ENCODE measurements at places on chromosomes 13 and 19.
A peak's percentile ranks its signal among the peaks of the same experiment; 100 is the strongest.

GRCh38 chr19:15266683-15267082, 34.4 kb upstream of the EPHX3 start:
- no peak for DNase-seq

DNA sequence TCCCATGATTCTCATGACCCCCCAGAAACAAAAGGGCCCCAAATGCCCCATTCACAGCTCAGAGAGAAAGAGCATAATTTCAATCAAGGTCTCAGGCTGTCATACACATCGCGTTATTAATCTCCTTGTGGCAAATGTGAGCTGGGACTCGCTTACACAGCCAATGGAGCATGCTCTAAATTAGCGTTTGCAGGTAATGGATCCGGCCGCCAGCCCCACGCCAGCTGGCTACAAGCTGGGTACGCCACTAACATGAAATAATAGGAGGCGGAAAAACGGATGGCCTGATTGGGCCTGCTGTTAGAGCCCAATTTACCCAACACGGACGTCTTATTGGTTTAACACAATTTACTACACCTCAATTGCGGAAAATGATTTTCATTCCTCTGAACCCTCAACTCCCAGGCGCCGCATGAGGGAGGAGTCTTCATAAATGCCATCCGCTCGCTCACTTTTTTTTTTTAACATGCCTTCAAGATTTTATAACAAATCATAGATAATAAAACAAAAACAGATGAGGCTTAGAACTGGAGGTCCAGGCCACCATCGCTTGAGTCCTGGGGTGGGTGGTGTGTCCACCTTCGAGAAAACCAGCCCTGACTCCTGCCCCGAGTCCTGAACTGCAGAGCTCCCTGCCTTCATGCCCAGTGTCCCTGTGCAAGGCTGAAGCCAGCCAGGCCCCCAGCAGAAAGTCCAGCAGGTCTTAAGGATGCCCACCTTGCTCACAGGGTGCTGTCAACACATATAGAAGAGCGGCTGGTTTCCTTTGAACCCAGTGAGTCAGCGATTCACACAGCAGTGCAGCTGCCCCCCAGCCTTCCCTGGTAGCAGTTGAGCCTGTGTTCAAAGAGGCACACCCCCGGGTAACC, 62.1 kb downstream of the PEPD start:
- no peak for DNase-seq

- DNase-seq = no peak
Observed at GRCh38 chr19:35750167-35750566, 1.8 kb downstream of the LIN37 start.

DNA sequence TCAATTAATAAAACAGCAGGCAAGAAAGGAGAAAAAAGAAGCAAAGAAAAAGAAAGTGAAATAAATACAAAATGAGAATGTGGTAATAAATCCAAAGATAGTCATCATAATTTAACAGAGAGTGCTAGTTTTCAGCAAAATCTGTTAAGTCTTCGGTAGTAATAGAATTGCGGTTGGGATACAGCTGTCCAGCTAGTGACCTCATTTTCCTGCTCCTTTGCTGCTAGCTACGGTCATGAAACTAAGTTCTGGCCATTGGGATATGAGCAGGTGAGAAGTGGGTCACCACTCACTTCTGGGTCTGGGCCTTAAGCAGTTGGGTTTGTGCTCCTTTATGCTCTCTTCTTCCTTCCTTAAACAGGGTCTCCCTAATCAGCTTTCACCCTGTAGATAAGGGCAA, 11.7 kb upstream of the DGKH start:
- DNase-seq = no peak

DNA sequence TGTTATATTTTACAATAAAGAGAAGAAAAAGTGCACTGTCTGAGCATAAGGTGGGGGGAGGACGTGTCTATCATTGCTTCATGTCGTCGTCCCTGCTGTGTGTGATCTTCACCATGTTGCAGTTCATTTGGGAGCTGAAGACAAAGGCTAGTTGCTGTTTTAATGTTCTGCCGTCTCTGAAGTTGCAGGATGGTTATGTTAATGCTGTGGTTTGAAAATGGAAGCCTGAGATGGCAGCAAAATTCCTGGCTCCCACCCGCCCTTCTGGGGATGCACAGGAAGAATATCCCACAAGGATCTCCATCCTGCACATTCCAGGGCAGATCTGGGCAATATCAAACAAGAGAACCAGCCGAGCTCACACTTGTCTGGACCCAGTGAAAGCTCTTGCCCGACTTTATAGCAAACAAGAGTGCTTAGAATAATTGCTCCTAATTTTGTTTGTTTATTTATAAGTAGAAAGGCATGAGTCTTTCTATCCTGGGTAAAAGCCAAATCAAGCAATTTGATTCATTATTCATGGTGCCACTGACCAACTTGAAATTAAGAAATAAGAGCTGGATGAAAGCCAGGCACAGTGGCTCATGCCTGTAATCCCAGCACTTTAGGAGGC, 110.3 kb upstream of the ABCC4 start:
- DNase-seq = no peak

DNA sequence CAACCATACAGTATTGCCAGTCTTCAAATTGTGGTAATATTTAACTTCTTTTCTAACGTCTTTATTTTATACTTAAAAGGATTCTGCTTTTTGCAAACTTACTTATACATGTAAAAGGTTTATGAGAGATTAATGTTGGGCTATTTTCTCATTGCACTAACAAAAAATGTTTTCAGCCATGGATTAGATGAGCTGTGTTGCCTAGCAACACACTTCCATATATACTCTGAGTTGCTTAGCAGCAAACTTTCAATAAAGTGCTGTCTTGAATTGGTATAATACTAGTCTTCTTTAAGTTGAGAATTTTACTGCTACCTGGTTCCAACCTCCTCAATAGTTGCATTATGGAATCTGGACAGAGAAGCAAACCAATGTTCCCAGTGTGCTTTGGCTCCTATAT, 777.4 kb upstream of the PCDH9 start:
- DNase-seq = no peak

- DNase-seq = no peak
Observed at GRCh38 chr13:110128546-110128945, 178.4 kb downstream of the COL4A1 start.

DNA sequence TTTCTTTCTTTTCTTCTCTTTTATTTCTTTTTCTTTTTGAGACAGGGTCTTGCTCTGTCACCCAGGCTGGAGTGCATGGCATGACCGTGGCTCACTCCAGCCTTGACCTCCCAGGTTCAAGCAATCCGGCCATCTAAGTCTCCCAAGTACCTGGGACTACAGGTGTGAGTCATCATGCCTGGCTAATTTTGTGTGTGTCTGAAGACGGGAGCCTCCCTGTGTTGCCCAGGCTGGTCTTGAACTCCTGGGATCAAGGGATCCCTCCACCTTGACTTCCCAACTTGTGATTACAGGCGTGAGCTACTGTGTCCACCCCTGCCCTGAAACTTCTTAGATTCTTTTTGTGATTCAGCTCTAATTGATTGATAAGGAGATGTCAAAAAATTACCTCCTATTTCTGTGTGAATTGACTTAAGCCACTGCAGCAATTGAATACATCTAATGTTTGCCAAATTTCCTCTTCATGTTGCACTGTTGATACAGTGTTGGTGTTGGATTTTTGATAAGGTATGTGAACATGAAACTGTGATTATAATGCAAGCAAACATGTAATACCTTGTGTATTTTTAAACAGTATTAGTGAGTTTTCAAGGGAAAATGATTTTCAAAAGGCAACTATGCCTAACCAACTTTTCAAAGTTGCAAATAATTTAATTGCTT, 22.6 kb downstream of the KLF5 start:
- DNase-seq = no peak

DNA sequence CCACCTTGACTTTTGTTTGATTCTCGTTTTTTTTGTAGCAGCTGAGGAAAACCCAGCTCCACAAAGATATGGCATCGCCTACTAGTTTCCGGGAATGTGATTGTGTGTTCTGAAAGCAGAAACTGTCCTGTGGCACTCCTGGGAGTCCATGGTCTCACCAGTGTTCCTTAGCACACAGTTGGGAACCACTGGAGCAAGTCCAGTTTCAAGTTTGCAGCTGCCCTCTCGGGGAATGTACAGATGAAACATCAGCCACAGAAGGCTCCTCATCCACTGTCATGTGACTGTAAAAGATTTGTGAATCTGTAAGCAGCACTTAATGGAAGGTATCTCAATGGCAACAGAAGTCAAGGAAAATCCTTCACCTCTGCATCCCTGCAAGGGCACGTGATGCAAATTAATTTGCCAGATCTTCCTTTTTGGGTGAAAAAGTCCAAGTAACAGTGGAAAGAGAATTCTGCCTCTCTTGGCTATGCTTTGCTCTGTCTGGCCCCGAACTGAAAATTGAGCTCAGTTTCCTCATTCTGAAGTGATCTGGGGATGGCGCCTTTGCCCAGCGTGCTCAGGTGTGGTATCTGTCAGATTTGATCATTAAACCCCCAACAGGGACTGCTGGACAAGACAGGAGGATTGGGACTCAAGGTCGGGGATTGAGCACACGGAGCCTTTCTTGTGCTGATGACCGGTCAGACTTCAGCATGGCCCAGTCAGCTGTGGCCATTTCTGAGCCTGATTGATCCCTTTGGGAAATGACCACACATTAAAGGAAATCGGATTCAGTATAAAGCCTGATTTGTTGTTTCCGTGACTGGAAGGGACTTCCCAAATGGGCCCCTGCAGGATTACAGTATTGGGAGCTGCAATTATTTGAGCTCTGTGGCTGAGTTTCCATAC, 58.8 kb downstream of the ING1 start:
- no peak for DNase-seq

DNA sequence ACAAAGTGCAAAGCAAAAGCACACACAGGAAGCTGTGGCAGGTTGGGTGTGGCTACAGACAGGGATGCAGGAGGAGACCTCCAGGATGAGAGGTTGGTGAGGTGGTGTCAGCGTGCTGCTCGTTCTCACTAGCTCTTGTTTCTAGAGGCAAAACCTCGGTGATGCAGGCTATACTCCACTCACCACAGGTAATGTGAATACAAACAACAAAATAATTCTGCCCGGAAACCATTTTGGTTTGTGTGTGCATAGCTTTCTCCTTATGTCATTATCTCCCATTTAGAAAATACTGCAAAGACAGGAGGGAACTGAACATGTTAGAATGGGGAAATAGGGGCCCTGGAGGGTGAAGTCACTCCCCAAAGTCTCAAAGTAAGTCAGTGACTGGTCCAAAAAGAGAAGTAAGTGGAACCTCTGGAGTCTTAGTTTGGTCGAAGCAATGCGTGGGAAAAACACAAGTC, 9.4 kb downstream of the LCP1 start:
- DNase-seq = no peak

DNA sequence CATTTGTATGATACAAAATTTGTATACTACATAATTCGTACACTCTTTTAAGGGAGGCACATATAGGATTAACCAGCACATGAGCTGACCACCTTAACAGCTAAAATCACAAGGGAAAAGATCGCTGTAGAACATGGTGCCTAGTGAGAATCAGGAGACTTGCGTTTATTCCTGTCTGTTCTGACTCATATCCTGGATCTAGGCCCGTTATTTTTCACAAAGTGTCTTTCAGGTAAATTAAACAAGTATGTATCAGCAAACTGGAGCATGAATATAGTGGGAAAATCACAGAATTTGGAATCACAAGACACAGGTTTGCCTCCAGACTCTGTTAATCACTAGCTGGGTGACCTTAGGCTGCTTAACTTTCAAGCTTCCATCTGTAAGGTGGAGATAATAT, 47.5 kb upstream of the ESD start:
- no peak for DNase-seq

DNA sequence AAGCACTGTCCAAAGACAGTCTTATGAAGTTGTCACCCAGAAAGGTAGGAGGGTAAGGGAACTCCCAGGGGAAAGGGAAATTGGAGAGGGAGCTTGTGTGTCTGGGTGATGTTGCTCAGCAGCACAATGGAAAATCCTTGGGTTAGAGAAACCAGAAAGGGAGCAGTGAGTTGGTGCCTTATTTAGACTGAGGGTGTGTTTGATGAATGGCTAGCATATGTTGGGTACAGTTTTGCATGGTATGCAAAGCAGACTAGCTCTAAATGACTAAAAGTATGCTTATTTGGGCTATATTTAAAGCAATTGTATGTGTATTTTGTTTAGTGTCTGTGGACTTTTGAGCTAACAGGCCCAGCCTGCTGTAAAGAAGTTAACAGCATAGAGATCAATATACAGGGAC, 2884.6 kb upstream of the PCDH20 start:
- DNase-seq = no peak

DNA sequence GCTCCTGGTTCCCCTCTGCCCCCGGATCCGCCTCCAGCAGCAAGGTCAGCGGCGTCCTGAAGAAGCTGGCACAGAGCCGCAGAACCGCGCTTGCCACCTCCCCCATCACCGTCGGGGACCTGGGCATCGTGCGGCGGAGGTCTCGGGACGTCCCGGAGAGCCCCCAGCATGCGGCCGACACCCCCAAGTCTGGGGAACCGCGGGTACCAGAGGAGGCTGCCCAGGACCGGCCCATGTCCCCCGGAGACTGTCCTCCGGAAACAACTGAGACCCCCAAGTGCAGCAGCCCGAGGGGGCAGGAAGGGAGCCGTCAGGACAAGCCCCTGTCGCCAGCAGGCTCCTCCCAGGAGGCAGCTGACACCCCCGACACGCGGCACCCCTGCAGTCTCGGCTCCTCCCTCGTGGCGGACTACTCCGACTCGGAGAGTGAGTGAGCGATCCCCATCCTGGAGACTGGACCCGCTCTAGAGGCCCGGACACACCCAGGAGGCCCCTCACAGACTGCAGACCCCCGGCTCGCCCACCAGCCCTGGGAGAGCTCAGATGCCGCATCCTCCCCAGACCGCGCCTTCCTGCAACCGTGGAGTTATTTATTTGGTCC, 1.6 kb upstream of the MRI1 start:
- no peak for DNase-seq

DNA sequence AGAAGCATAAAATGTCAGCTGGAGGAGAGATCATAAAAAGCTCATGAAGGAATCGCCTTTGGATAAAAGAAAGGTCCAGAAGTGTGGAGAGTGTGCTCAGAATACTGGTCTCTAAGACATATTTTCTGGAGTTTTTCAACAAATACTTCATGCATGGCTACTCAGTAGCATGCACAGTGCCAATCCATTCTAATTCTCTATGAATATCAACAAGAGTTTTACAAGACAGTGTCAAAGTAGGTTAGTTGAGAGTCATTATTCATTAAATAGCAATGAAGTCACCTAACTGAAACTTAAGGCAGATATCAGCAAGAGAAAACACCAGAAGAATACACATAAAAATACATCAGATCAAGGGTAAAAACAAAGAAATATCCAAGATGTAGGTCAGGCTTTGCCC, 1243.2 kb upstream of the SLC10A2 start:
- no peak for DNase-seq

- DNase-seq = peak; percentile 1
Observed at GRCh38 chr13:62512194-62513141, 1096.8 kb upstream of the PCDH20 start.

GRCh38 chr19:31356587-31357314, 7.5 kb upstream of the TSHZ3 start:
- no peak for DNase-seq

DNA sequence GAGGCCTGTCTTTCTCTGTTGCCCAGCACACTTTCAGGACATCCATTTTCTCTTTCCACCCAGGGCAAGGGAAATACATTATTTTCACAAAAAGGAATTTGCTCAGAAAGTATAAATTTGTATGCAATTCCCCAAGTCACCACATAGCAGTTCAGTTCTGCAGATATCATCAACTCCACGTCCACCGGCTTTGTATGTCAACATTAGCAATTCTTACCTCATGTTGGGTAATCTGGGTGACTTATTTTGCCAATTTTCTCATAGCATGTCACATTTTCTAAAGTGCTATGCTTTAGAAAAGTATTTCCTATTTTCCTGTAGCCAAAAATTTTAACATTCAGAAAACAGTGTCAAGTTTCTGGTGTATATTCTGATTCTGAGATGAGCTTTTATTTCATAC, 501.8 kb downstream of the EFNB2 start:
- no peak for DNase-seq

- no peak for DNase-seq
Observed at GRCh38 chr13:57558051-57558467, 73.5 kb upstream of the PCDH17 start.
